ENCODE measurements at places on chromosomes 3 and 15.
A peak's percentile ranks its signal among the peaks of the same experiment; 100 is the strongest.

GRCh38 chr3:50620420-50620819, 3.5 kb downstream of the MAPKAPK3 start:
- no peak for DNase-seq

DNA sequence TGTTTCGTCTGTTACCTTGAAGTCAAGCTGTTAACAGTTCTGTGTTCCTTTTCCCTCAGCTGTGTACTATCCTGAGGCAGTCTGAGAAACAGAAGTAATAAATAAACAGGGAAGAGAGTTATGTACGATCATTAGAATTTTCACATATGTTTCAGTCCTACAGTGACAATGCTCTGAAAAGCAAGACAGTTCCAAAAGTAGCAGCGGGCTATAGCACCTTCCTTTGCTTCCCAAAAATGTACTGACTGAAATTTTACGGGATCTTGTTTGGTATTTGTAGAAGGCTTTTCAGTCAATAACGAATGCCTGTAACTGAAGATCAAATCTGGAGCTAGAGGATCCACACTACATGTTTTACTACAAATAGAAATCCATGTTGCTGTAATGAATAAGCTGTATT, 428.1 kb downstream of the PYDC2 start:
- DNase-seq, result no peak

DNA sequence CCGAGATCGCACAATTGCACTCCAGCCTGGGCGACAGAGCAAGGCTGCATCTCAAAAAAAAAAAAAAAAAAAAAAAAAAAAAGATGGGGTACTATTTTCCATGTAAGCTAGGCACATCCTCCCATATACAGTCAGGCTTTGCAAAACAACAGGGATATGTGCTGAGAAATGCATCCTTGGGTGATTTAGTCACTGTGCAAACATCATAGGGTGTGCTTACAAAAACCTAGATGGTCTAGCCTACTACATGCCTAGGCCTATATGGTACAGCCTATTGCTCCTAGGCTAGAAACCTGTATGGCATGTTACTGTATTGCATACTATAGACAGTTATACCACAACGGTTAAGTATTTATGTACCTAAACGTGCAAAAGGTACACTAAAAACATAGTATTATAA, 75.0 kb downstream of the TTBK2 start:
- no peak for DNase-seq

DNA sequence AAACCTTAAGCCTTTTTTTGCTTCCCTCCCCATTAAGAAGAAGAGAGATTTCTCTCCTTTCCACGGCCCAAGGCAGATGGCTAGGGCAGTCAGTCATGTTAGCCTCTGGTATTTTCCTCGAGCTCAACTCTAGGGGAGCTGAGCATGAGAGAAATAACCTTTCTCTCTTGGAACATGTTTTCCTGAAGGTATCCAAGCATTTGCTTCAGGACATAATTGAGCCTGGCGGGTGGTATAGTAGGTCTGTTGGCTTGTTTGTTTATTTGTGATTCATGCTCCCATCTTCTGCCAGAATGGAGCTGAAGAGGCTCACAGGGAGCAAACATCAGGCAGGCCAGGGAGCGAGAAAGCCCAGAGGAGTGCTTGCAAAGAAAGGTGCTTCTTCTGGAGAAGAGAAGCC, 102.5 kb downstream of the MESD start:
- no peak for DNase-seq

- peak; percentile 96 for DNase-seq
These were observed 1034.4 kb upstream of the NR2F2 start for GRCh38 chr15:95295896-95296625.

GRCh38 chr3:159069091-159069490, 267.2 kb downstream of the MFSD1 start:
- DNase-seq, result no peak

- no peak for DNase-seq
These were observed 38.1 kb downstream of the ZNF589 start for GRCh38 chr3:48278884-48279559.

- DNase-seq, result no peak
These were observed 29.7 kb downstream of the DNASE1L3 start for GRCh38 chr3:58180940-58181587.

DNA sequence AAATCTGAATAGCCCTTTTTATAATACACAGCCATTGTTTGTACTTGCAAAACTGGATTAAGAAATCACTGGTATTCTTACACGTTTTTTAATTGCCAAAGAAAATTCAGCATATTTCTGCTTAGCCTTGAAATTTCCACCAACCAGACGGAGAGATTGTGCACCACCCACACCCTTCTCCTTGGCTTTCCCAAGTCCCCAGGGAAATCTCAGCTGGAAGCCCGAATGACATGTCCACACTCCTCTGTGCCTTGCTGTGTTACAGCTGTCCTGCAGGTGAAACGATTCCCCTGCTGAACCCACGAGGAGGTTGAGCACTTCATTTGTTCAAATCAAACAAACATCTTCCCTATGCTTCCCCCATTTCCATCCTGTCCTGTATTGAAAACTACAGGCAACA, 49.6 kb upstream of the PPARG start:
- DNase-seq, result no peak

DNA sequence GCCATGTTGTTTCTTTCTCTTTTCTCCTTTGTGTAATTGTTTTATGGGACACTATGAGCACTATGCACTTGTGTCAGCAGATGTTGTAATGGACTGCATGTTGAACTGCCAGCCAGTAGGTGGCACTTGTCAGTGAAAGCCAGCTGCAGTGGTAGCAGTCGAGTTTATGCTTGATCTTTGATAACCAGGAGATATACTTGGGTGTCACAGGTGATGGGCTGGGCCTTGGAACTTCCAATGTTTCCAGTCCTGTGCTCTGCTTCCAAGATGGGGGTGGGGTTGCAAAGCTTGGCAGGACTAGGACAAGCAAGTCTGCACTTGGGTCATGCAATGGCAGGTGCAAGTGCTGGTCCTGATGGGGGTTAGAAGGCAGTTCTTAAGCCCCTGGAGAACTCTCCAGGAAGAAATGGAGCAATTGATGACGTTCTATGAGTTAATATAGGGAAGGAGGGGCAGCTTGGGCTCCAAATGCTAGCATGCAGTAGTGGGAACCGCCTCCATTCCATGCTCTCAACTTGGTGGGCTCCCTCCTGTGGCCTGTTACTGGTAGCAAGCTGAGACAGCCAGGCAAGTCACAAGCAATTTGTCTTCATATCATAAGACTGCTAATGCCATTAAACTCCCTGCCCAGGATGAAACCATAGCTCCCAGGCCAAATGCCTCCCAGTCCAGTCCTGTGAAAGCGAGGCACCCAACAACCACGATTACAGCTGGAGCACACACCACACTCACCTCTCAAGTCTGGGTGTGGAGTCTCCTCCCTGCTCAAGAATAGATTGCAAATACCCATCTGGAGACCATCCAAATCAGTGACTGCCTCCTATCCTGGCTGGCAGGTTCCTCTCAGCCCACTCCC, 287.2 kb downstream of the CGGBP1 start:
- peak; percentile 21 for DNase-seq

GRCh38 chr3:19030522-19030839, 117.8 kb upstream of the KCNH8 start:
- no peak for DNase-seq

DNA sequence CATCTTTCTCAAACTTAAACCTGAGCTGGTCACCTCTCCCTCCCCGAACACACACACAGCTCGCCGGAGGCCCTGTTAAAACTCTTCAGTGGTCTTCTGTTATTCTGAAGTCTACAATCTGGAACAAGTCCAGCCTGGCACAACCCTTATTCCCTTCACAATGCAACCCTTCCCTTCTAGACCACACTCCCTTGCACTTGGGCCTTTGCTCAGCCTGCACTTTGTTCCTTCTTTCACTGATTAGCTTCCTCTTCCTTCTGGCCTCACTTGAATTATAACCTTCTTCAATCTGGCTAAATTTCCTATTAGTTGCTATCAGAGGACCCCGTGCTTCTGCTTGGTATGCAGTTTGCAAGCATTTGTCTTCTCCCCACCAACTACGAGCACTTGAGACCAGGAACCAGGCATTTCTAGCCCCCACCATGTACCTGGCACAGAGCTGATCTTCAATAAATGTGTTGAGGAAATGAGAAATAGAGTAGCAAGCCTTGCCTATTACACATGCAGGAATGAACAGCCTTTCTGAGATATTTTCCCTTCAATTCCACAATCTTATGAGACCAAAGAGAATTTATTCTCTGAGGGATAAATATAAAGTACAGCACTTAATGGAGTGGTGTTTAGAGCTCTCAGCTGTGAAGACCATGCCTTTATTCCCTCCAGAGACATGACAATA, 663.1 kb upstream of the ADAMTS9 start:
- no peak for DNase-seq

DNA sequence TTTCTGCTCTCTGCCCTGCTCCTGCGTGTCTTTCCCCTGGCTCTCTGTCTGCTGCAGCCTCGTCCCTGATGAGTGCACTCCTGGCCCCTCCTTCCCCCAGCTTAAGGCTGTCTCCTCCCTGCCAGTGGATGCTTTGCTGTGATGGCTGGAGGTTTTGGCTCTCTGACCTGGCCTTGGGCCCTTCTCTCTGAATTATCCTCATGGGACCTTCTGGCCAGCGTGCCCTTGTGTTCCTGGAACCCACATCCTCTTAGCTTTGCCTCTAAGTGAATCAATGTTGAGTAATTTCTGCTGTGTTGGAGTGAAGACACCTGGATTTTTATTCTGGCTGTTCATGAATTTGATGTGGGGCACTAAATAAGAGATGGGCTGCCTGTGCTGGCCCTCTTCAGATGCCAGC, 9.8 kb upstream of the TNFAIP8L3 start:
- peak; percentile 83 for DNase-seq

DNA sequence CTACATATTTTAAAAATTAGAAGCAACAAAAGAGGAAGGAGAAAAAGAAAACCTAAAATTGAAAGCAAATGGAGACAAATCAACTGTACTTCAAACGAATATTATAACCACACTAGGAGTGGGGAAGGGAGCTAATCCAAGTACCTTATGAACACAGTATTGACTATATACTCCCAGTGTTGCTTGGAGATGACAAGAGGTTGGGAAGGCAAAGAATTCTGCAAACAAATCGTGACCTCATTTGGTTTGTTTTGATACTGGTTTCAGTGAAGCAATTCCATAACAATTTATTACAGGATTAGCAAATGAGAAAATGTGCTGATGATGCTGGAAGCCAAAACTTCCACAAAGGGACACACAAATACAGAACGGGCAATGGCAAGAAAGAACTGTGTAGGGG, 268.1 kb downstream of the ULK4 start:
- no peak for DNase-seq
